Hippocampal formation (tissue), 2 donors: ENCODE measurements at places on chromosomes 13 and 19.

GRCh38 chr19:22088541-22089144 lies 36.4 kb downstream of the ZNF257 start:
- DNase-seq = no peak

GRCh38 chr13:32530841-32531253 lies 7.7 kb downstream of the N4BP2L2 start:
- DNase-seq = no peak

DNA sequence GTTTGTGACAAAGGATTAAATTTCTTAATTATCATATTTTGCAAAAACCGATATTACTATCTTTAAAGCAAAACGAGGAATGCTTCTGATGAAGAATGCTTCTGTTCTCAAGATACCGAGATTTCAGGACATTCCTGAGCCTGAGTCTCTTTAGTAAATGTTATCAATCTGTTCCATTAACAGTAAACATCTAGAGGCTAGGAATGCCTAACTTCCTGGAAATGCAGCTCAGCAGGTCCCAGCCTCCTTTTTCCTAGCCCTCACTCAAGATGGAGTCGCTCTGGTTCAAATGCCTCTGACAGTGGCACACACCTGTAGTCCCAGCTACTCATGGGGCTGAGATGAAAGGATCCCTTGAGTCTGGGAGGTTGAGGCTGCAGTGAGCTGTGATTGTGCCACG lies 2.4 kb upstream of the IFNL4 start:
- no peak for DNase-seq

DNA sequence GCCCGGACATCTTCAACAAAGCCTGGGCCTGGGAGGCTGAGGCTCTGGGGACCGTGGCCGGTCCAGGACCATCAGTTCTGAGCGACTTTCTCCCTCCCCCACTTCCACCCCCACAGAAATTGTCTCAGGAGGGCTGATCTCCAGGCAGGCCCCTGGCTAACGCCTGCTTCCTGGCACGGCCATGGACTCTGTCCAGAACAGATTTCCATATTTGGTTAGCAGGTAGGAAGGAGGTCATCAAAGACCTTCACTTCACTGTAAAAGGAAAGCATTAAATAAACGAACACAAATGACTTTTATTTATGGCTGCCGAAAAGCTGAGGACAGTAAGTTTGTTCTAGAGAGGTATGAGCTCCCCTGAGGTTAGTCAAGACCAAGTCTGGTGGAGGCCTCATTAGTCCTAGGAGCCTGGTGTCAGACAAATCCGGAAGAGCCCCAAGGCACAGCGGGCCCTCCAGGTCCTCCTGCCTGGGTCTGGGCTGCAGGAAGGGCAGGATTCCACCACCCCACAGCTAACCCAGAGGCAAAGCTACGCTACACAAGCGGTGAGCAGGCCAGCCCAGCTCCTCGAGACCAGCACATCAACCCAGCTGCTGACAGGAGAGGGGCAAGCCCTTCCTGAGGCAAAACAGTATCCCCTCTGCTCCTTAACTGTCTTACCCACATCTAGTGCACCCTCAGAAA lies 4.6 kb upstream of the PLPP2 start:
- no peak for DNase-seq

- no peak for DNase-seq
Measured at GRCh38 chr19:3851254-3852176, 17.3 kb downstream of the ZFR2 start.

- DNase-seq = no peak
Measured at GRCh38 chr19:15609261-15609660, 5.8 kb upstream of the CYP4F8 start.

DNA sequence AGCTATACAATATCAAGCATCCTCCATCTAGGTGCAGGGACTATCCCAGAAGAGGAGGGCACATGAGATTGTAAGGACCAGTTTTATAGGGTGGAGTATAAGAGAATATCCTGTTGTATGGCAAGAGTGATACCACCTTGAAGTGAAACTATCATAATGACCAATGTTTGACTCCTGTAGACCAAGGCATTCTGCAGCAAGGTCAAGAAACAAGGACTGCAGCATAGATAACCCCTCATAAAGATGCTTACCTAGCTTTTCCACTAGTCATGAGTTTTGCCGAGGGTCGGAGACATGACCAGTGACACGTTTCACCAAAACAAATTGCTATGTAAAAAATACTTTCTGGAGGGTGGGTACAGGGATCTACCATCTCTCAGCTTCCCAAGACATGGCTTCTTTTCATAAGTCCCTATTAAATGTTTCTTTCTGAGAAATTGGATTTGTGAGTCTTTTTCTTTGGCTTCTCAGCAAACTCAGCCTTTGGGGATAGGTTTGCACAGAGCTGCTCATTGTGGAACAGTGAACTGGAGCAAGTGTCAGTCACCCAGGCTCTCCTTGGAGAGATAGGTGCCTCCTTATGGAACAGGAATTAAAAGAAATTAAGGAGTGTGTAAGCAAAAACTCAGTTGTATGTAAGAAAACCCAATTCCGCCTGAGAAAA lies 28.2 kb upstream of the CYSLTR2 start:
- DNase-seq = no peak

GRCh38 chr13:44416301-44416700 lies 42.7 kb downstream of the SERP2 start:
- no peak for DNase-seq

- DNase-seq = no peak
Measured at GRCh38 chr13:100433475-100433874, 155.1 kb downstream of the GGACT start.

DNA sequence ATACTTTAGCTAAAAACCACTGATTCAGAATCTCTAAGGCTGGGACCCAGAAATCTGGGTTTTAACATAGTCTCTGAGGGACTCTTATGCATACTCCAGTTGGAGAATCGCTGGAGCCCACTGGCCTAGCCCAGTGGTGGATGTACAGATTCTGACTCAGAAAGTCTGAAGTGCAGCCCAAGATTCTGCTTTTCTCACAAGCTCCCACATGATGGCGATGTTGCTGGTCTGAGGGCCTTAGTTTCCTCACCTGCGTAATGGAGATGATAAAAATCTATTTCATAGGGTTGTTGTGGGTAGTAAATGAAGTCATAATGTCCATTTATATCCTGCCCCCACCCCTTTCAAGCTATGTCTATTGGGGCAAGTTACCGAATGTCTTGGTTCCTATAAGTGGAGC lies 7.7 kb upstream of the CDADC1 start:
- DNase-seq = no peak

DNA sequence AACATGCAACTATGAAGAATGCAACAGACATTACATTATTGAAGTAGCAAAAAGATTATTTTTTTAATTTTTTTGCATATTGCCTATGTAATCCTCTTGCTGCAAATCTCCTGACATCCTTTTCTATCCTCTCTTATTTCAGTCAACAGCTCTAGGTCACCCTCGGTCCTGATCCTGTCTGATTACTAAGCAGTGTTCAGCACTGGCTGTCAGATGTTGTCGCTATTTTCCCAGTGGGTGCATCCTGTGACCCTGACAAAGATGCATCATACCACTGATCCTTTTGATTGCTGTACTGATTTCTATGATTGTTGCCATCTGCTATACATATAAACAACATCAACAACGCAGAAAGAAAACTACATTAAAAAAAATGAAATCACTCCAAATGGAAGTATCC lies 443.7 kb upstream of the PRR20A start:
- no peak for DNase-seq

- no peak for DNase-seq
Measured at GRCh38 chr19:36573895-36574720, 1.0 kb upstream of the ZNF529 start.

- DNase-seq = no peak
Measured at GRCh38 chr13:27854606-27855005, 62.3 kb downstream of the GSX1 start.

GRCh38 chr13:72643311-72643989 lies 84.0 kb downstream of the MZT1 start:
- no peak for DNase-seq

DNA sequence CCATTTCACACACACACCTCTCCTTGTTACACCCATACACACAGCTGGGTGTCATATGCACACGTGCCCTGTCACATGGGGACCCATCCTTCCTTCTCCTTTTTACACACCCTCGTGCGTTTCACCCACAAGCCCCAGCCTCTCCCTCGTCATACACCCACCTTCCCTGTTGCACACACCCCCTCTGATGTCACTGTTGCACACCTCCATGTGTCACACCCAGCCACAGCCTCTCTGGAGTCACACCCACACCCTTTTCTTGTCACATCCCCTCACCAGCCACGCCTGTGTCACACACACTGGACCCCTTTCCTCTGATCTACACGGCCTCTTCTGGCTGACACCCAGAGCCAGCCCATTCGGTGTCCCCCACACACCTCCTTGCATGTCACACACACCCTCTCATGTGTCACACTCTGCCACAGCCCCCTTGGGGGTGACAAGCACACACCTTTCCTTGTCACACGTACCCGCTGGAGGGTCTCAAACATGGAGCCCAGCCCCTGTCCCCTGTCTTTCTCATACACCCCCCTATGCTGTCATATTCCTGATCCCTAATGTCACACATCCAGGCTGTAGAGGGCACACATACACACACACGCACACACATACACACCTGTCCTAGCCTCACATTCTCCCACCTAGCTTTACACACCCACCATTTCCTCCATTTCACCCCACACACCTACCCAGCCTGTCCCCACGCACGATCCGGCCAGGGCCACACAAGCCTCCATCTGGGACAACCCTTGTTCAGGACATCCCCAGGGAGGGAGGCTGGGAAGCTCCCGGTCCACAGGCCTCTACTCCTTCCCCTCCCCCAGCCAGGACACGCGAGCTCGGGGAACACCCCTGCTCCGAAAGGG lies 1.4 kb downstream of the NOVA2 start:
- DNase-seq = no peak

DNA sequence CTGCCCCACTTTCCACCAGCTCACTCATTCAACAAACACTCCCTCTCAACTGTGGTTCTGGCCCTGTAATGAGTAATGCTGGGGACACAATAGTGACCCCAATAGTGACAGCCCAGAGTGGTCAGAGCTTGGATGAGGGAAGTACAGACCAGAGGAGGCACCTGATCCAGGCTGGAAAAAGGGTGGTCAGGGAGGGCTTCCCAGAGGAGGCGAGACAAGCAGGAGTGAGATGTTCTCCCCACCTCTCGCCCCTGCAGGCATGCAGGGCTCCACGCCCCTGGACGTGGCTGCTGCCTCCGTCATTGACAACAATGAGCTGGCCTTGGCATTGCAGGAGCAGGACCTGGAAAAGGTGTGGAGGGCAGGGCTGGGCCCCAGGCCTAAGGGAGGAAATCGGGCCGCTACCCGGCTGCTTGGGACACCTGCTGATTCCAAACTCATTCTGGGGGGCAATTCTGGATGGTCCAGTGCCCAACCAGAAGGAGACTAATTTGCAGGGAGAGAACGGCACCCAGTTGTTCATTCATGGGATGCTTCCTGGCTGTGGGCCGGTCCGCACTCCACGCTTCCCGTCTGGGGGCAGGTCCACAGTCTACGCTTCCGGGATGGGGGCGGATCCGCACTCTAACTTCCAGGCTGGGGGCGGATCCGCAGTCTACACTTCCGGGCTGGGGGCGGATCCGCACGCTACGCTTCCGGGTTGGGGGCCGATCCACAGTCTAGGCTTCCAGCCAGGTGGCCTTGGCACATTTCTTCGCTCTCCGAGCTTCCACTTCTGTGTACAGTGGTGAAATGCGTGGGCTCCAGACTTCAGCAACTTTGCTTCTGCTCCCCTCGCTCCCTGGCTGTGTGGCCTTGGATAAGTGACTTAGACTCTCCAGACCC lies 63.4 kb downstream of the RYR1 start:
- DNase-seq = no peak

GRCh38 chr13:61144834-61145593 lies 270.6 kb downstream of the PCDH20 start:
- no peak for DNase-seq

DNA sequence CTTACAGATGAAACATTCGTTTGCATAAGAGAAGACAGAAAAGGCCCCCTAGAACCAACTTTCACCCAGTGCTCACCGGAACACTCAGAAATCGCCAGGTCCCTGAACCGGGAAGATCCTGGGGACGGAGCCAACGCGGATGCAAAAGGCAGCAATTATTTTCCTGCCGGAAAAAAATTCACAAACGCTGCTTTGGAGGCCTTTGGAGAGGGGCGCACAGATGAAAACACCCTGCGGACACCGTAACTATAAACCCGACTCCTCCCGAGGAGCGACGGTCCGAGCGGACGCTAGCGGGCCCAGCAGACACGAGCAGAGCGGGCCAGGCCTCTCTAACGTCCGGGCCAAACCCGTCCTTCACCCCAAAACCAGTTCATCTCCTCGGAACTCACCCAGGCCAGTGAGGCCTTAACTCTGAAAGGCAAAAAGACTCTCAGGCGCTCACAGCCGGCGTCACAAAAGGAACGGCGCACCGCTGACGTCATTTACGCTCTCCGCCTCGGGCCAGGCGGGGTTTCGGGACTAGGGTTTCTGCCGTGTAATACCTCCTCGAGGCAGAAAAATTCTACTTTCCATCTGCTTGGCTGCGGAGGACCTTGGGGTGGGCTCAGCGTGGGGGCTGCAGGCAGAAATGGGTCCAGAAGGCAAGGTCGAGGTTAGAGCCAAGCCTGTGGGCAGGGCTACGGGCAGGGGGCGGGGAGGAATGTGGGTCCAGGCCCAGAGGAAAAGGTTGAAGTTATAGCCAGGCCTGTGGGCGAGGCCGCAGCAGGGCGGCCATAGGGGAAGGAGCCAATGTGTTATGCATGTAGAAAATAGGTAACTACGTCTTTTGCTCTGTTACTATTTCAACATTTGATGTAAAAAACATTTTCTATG lies at the start of gene ZNF426:
Gene ZNF426 (minus strand): TSS at position 463 of the 876 bp plus-strand sequence. CDS start 2,413 bp downstream, outside the sequence.
- DNase-seq = peak; percentile 77

DNA sequence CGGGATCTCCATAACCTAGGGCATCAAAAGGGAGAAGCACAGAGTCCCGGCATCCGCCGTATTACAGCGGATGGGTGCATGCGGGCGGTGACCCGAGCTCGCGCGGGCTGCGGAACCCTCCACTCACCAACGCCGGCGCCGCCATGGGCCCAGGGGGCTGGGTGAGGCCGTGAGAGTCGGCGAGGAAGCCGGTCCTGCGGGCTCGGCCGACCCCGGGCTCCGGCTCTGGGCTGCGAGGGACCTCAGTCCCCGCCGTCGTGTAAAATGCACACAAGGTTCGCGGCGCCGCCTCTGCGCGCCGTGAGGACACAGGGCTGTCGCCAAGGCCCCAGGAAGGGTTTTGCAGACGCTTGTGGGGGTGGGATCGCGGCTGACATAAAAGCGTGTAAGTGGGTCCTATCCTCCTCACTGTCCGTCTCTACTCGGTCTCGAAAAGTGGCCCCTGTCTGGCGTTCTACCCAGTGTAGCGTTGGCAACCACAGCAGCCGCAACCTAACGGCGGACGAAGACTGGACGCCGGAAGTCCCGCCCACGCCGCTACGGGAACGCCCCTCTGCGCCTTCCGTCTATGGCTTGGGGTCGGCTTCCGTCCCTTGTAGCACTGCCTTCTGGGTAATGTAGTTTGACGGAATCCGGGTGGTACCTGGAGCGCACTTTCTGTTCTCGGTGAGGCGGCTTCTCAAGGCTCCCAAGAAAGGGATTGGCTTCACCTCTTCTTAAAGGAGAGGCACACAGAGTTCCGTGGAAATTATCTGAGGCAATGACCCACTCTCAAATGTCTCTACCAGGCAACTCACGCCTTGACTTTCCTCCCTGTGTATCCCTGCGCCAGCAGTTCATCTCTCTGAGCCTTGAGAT lies at the start of gene ZNF599:
Gene ZNF599 (minus strand): TSS at position 519 of the 858 bp plus-strand sequence. CDS start 374 bp downstream, at position 145.
- DNase-seq = peak; percentile 79

GRCh38 chr13:93409001-93409400 lies 182.4 kb downstream of the GPC6 start:
- DNase-seq = no peak
